ENCODE measurements at places on chromosomes 5 and 9.
A peak's percentile ranks its signal among the peaks of the same experiment; 100 is the strongest.

GRCh38 chr9:79667120-79667519, 95.4 kb downstream of the TLE4 start:
- DNase-seq = no peak

GRCh38 chr9:124218438-124218982, 39.2 kb upstream of the NEK6 start:
- peak; percentile 34 for DNase-seq

- no peak for DNase-seq
Observed at GRCh38 chr9:95887926-95888497, 12.5 kb downstream of the ERCC6L2 start.

GRCh38 chr5:151151793-151152192, 5.8 kb downstream of the ANXA6 start:
- DNase-seq = no peak

GRCh38 chr5:37063739-37064138, 185.4 kb downstream of the CPLANE1 start:
- no peak for DNase-seq

Data from foreskin keratinocyte (primary cell).